ENCODE measurements at places on chromosomes 3 and 15.

- no peak for DNase-seq
Measured at GRCh38 chr15:73628976-73629797, 4.0 kb downstream of the NPTN start.

DNA sequence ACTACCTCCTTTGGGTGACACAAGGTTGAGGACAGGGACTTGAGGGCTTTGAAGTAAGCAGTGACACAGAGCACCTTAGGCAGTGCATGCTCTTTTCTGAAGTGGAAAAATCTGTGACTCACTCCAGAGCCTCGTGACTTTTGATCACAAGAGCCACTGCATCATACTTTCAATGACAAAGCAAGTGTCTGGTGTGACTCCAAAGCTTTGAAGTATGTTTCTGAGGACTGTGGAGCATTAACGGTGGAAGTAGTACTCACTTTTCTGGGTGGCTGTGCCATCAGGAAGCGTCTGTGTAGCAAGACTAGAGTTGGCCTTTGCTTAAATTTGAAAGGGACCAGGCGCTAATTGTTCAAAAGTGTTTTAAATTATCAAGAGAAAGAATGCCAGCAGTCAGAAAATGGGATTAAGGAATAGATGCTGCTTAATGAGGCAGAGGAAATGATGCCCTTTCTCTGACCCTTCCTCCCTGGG lies 210.7 kb upstream of the TRIM42 start:
- no peak for DNase-seq

DNA sequence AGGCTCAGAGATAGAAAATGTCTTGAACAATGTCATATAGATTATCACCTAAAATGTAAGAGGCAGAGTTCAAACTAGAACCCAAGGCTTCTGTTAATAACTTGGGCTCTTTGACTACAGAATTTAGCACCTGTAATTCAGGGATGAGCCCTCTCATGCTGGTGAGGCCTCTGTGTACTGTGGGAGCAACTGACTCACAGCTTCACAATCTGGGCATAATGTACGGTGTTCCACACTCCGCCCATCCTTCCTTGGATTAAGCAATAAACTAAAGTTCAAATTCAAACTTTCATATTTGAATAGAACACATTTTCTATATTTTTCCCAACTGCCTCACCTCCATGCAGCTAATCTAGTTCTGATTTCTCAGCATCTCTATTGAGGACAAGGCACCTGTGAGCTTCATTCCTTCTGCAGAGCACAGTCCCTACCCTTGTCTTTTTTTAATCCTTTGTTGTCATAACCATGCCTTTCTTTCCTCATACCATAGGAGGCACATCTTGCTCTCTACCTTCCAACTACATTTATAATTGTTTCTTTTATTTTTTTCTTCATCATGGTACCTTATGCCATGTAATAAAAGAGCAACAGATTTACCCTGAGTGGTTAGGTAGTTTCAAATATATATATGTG lies 392.1 kb downstream of the NLGN1 start:
- no peak for DNase-seq

GRCh38 chr3:122646146-122646988 lies 34.3 kb upstream of the PARP14 start:
- no peak for DNase-seq

- DNase-seq = no peak
Measured at GRCh38 chr15:37134699-37135131, 34.4 kb upstream of the MEIS2 start.

DNA sequence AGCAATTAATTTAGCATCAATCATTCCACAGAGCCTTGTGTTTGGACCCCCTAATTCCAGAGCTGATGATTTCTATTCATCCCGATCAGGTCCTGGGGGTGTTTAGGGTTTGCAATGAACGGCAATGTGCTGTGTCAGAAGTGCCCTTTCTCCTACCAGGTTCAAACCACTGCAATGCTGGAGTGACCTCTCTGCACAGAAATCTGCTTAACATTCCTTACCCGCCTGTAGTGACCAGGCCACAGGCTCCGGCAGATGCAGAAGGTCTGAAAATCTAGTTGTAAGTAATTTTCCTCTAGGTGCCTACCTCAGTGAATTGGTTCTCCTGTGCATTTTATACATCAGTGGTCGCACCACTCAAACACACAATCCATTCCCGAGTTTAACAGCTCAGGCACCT lies 725.3 kb upstream of the CFAP20DC start:
- DNase-seq = no peak

DNA sequence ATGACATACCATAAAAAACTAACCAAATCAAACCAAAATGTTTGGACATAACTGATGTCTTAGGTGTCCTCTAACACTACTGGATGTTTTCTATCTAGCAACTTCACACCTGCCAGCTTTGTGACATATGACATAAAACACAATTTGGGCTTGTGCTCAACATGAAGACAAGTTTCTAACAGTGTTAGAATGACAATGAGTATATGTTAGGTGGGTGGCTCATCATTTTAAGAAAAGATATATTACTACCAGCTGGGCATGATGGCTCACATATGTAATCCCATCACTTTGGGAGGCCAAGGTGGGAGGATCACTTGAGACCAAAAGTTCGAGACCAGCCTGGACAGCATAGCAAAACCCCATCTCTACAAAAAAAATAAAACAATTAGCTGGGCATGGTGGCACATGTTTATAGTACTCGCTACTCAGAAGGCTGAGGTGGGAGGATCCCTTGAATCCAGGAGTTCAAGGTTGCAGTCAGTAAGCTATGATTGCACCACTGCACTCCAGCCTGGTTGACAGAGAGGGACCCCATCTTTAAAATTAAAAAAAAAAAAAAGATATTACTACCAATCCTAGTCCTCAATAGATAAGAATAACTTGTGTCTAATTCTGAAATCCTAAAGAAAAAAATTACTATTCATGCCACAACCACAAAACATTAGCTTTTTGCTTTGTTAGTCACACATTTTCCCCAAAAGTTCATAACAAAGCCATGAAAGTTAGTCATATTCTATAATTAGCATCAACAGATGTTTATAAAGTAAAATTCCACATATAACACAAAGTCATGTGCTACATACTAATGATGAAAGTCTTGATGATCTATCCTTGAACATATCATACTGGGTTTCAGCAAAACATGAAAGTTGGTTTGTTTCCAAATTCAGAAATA lies 59.9 kb downstream of the LRRFIP2 start:
- DNase-seq = peak; percentile 85

DNA sequence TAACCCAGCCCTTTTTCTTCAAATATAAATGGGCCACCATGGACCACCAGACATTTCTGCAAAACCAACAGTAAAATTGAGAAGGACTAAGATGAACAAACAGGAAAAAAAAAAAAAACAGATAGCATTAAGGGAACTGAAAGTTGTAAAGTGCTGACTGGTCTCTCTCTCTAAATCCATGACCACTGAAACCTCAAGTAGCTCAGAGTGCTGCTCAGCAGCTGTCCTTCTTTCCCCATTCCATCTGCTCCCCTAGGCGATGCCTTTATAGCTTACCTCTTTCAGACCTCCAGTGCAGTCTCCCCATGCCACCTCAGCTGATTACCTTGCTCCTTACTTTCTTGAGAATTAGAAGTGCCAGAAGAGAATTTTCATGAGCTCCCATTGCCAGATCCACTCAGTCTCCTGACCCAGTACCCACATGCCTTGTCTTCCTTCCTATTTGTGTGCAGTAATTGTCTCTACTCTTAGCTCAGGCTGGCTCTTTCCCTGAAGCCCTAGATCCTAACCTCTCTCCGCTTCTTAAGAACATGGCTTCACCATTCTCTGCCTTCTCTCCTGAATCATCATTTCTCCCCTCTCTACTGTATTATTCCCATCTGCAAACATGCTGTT lies 23.9 kb upstream of the XIRP1 start:
- DNase-seq = no peak

- no peak for DNase-seq
Measured at GRCh38 chr3:126720596-126720995, 16.6 kb downstream of the CHCHD6 start.

DNA sequence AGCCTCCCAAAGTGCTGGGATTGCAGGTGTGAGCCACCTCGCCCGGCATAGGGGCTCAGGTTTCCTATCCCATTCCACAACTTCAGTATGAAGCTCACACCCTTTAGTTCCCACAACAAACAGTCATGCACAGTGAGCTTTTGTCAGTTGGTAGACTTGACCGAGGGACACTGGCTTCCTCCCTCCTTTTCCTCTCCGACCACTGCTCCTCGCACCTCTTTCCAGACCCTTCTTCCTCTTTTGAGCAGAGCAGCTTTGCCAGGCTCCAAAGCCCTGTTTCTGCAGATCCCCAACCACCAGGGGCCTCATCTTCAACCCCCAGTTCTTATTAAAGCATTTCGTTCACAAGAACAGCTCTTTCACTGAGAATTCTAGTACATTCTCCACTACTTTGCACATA lies 12.7 kb upstream of the CILP start:
- DNase-seq = no peak

DNA sequence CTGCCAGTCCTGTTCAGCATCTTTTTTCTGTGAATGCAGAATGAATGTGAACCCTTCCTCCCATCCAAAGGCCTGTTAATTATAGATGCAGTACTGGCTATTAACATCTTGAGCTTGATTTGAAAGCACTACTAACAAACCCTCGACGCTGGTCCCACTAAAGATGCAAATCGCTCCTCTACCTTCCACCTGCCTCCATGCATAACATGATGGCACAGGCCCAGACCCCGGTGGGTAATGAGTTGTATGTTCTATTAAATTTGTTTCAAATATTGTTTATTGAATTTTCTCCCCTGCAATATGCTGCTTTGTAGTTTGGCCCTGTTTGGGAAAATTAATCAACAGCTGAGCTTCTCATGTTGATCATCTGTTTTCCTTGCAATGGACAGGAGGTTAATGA lies 69.3 kb downstream of the RAB11A start:
- no peak for DNase-seq

DNA sequence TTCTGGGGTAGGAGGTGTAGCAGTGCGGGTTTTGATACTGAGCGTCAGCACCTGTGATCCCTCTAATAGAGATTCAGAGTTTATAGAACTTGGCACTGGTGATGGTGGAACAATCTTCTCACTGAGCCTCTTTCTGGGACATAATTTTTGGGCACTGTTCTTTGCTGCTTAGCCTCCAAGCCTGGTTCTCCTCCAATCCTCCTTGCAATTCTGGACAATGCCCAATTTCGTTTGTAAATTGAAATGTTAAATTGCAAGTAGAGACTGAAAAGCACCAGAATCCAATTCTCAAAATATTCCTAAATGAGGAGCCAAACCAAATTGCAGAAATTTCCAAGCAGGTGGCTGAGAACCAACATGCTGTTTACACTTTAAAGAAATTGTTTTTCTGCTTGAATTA lies 149.8 kb upstream of the ABI3BP start:
- no peak for DNase-seq

- no peak for DNase-seq
Measured at GRCh38 chr3:4993276-4994143, 14.3 kb downstream of the BHLHE40 start.

- DNase-seq = peak; percentile 42
Measured at GRCh38 chr15:88624156-88624970, 3.2 kb downstream of the AEN start.

- no peak for DNase-seq
Measured at GRCh38 chr15:96768435-96768789, 437.9 kb downstream of the NR2F2 start.

GRCh38 chr3:64859625-64860535 lies 172.1 kb upstream of the ADAMTS9 start:
- DNase-seq = peak; percentile 42

DNA sequence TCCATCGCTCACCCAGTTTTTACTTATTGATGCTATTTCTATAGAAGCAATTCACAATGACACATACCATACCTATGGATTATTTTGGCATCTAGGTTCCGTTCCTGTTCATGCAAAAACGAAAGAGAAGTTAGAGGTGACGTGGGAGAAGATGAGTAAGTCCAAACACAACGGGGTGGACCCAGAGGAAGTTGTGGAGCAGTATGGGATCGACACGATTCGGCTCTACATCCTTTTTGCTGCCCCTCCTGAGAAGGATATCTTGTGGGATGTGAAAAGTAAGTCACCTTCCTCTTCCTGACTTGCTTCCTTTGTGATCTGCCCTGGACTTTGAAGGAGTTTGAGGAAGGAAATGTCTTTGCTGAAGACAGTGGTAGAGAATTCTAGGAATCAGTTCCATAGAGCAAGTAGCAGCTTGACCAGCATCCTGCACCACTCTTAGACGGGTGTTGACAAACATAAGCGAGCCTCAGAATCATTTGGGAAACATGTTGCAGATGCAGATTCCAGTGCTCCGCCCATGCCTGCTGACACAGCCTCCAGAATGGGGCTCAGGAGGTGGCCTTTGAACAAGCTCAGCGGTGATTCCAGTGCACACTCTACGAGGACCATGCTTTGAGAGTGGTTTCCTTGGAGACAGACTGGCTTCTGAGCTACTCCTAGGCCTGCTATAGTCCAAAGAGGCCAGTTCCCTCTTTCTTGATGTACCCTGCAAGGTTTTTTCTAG lies 78.4 kb upstream of the LIMD1 start:
- no peak for DNase-seq

DNA sequence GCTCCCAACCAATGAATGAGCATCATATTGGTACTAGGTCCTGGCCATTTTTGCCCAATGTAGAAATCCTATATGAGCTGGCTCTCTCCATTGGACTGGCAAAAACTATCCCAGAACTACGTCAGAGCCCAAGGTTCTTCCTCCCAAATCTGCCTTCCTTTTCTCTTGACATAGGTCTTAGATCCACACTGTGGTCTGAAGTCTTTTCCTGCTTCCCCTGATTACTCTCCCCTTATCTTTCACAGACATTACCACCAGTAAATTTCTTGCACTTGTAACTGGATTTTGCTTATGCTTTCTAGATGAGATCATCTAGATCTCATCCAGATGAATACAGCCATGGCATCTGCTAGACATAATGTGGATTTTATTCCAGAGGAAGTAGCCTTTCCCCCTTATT lies 141.2 kb upstream of the GADL1 start:
- no peak for DNase-seq

GRCh38 chr3:165389064-165389463 lies 192.9 kb upstream of the SLITRK3 start:
- DNase-seq = no peak

GRCh38 chr15:84872009-84872910 lies 12.2 kb upstream of the SLC28A1 start:
- no peak for DNase-seq

- peak; percentile 1 for DNase-seq
Measured at GRCh38 chr3:67906261-67906660, 251.8 kb upstream of the SUCLG2 start.

DNA sequence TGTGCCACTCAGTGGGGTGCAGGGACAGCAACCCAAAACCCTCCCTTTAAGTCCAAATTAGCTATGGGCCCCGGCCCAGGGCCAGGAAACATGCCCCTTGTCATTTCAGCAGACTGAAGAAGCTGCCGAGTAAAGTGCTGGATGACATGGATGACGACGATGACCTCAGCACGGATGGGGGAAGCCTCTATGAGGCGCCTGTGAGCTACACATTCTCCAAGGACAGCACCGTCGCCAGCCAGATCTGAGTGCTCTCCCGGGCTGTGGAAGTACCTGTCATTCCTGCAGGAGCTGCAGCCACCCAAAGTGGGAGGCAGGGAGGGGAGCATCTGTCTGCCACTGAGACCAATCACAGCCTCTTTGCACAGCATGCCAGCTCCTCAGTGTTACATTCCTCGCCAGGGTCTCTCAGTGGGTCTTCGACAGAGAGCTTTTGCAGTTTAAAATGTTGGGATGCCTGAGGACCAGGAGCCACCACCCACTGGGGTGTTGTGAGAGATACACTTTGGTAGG lies 44.4 kb upstream of the MYZAP start:
- DNase-seq = no peak

- DNase-seq = peak; percentile 74
Measured at GRCh38 chr3:24242012-24242698, 252.5 kb downstream of the THRB start.
